ENCODE measurements at places on chromosomes 1 and 21.

DNA sequence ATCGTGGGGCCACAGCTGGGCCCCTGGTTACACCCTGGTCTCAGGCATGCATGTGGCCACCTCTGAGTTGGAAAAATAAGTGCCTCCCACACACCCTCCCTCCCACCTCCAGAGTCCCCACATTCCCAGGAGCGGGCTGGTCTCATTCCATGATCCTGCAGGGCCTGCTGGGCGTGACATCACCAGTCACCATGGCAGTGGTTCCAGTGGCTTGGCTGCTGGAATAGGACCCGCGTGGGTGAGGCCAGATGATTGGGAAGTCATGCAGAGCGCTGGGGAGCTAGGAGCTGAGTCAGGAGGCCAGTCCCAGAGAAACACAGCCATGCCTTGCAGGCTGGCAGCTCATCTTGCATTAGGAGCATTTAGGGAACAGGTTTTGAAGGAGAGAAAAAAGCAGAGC, 125.4 kb upstream of the TMEM51 start:
- no peak for DNase-seq

DNA sequence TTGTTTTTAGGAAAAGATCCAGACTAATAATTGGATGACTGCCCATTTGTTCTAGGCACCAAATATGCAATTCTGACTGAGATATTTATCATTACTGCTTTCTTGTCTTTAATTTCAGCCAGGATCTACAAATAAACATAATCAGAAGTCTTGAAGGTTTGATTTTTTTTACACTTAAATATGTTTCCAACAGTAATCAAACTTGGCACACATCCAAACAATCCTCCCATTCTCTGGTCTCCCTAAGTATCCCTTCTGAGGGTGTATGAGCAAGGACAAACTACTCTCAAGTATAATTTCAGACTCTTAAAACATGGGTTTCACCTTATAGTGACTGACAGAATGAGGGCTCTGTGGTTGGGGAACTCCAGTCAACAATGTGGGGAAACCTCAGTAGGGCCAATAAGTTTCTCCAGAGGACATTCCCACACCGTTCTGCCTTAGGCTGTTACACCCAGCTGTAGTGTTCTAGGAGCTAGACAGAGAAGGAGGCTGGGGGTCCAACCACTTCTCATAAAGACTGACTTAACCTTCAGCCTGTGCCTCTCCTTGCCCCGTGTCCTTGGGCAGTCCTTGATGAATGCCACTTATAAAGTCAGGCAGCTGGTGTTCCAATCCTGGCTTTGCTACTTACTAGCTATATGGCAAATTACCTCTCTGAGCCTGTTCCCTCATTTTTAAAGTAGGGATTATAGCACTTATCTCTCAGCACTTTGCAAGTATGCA, 1.5 kb upstream of the PALMD start:
- no peak for DNase-seq

DNA sequence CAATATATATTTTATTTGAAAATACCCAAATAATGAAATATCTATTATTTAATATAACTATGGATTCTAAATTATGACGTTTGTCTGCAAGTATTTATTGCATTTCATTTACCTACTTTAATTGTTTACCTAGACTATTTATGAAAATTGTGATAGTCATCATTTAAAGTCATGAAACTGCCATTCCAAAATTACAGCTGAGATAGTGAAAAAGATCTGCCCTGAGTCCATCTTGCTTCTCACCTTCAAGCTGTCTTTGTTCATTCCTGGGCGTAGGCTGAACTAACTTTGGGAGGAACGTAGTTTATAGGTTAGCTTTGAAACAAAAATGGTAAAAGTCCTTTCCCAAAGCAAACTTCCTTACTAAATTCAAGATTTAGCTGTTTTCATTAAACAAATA, 12.4 kb upstream of the HPDL start:
- DNase-seq = no peak

DNA sequence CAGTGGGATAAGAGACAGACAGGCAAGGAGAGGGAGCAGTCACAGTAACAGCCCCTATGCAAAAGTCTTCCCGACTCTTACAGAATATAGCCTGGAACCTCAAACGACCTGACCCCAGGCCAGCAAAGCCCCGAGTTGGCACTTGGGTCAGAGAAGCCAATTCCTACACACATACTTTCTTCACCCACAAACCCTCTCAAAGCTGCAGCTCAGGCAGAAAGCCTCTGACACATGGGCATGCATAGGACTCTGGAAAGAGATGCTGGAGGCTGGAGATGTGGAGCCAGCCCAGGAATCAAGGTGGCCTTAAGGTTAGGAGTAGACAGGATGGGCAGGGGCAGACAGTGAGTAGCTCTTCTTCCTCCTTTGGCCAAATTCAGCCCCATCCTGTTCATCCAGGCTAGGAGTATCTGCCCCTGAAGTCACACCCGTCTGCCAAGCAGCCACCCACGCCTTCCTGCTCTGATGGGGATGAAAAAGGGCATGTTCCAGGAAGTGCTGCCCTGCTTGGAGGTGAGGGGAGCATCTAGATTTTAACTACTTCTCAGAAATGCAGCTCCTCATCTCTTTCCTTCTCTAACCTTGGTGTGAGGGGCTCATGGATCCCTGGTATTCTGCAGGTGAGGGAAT, 7.8 kb downstream of the SLC41A1 start:
- DNase-seq = no peak

GRCh38 chr21:42153746-42154145, 65.2 kb upstream of the ABCG1 start:
- no peak for DNase-seq

DNA sequence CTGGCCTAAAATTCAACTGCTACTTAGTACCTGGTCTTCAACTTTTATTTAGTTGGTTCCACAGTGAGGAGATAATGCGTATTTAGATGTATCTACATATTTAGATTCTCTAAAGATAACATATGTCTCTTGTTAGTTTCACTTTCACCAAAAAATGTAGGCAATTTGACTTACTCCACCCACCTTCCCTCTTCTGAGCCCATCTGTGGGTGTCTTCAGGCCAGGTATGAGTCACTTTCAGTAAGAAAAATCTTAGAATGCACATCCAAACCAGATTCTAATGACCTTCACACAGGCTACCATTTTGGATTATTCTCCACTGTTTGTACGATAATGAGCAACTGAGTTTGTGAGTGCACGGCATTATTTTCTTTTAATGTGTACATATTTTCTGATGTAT, 501.7 kb downstream of the NEGR1 start:
- DNase-seq = no peak

- no peak for DNase-seq
These were observed 510.0 kb downstream of the USP25 start for GRCh38 chr21:16239659-16240265.

DNA sequence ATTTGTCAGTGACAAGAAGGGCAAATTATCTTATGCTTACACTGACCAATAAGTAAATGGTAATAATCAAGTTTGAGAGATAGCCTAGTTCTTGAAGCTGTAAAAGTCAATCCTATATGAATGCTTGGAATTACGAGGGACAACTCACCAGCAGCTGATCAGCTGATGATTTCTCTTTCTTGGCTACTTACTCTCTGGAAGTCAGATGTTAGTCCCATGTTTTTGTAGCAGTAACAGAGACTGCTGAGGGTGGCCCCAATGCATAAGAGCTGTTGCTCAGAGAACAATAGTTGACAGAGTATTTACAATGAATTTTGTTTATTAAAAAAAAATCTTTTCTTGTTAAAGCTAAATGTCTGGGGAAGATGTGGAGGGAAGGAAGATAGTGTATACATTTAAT, 39.3 kb downstream of the CD160 start:
- DNase-seq = no peak

- DNase-seq = no peak
These were observed 11.4 kb downstream of the FLG2 start for GRCh38 chr1:152348447-152348846.

DNA sequence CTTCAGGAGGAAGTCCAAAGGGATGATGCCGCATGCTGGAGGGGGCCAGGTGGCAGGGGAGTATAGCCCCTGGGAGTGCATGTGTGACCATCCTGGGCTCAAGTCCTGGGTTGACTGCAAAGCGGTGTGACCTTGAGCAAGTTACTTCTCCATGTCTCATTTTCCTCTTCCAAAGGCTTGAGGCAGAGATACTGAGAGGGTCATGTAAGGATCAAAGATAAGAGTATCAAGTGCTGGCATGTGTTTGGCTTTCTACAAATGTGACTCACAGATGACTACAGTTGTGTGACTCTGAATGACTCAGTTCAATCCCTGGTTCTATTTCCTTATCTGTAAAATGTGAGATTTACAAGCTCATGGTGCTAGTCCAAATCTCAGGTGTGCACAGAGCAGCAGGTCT, 26.1 kb downstream of the PROK1 start:
- DNase-seq = no peak

DNA sequence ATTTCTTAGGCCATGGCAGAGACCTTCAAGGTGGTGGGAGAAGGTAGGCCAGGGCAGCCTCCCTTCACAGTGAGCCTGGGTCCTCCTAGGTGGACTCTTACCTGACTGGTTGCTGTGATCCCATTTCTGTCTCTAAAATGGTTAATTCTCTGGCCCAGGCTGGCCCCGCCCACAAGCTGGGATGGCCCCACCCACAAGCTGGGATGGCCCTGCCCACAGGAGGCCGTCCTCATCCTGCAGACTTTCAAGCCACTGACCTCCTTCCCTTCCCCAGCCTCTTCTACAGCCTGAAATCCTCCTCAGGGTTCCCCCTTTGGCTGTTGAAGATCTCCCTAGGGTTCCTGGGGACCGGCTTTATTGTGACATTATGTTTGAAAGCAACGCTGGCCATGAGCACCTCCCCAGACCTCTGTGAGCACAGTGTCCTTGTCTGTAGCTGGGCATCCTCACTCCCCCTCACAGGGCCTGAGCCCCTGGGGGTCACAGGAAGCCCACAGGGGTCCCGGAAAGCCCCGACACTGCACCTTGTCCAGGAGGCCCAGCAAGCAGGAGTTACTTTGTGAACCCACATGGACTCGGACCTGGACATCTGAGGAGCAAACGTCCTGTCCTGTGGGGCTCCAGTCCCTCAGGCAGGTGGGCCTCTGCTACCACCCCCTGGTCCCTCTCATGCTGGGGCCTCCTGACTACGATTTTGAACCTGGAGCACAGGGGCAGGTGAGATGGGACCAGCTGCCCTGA, 621.7 kb downstream of the MATN1 start:
- DNase-seq = no peak

DNA sequence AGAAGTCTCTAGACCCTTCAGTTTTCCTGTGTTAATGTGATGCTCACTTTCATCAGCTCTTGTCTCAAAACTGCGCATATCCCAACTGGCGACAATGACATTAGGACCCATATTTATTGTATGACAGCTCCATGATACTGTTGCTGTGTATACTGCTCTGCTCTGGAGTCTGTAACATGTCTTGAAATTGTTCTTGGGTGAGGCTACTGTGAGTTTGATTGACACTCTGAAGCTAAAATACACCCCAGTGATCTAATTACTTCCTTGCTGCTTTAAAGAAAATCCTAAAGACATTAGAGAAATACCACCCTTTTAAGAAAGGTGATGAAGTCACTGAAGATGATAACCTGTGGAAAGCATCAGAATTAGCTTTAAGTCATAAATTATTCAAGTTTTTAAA, 1046.2 kb downstream of the KCNT2 start:
- no peak for DNase-seq

- no peak for DNase-seq
These were observed 46.5 kb upstream of the EPB41 start for GRCh38 chr1:28867850-28868249.

GRCh38 chr1:54591127-54591756, 32.1 kb downstream of the FAM151A start:
- DNase-seq = no peak

- no peak for DNase-seq
These were observed 109.4 kb downstream of the NAV1 start for GRCh38 chr1:201648066-201648906.

DNA sequence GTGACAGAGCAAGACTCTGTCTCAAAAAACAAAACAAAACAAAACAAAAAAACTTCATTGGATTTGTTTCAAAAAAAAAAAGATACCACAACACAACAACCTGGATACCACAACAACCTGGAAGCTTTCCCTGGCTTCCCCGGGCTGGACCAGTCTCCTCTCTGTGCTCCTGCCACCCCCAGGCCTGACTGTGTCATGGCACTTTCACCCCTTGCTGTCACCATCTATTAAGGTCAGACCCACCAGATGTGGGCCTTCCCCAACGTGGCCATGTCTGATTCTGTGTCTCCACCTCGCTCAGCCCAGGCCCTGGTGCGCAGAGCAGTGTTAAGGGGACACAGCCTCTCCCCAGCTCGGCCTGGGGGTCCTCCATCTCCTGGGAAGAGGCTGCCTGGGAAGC, 28.3 kb upstream of the ACOT11 start:
- DNase-seq = no peak

GRCh38 chr1:244958593-244958992, 94.2 kb upstream of the HNRNPU start:
- no peak for DNase-seq

GRCh38 chr1:88731475-88732269, 47.6 kb downstream of the PKN2 start:
- DNase-seq = no peak

GRCh38 chr1:204992201-204992997, 50.6 kb upstream of the CNTN2 start:
- DNase-seq = no peak

- no peak for DNase-seq
These were observed 25.0 kb downstream of the SASS6 start for GRCh38 chr1:100107696-100108095.

DNA sequence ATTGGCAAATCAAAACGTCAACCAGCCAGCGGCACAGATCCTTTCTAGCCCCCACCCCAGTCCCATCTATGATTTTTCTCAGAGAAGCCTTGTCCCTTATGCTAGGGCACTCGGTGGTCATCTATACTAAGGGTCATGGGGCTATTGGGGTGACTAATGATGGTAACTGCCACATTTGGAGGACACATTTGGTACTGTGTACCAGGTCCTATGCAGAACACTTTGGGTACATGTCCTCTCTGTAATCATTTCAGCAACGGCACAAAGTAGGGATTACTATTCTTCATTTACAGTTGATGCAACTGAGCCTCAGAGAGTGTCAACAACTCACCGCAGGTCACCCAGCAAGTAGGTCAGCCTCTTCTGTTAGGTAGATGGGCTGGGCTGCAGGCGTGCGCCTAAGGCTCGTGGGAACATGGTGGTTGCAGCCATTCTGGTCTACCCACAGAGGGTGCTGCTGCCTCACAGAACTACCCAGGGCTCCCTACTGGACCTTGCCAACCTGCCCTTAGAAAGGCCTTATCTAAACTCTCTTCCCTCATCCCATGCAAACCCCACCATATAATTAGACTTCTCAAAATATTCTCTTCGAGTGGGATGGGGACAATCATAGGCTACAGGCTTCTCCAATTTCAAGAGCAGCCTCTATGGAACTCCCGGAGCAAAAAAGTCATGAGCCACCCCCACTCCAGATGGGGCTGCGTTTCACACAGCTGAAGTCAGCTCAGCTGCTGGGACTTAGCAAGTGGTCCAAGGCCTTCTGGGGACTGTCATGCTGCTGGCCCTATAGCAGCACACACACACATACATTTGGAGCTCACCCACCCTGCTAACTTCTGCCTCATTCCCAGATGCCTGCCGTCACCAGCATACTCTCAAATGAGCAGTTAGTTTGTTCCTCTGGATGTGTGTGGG, 5.8 kb upstream of the SDHB start:
- DNase-seq = no peak
